ENCODE measurements at places on chromosomes 6 and 20. TPM values are rescaled to one million over a fixed set of nuclear protein-coding genes. Genes with fewer than 3 reads are reported as not detected.

The NUS1 gene
- total RNA-seq, result 37.6 TPM

The SENP6 gene
- 106 TPM for total RNA-seq

The HSPA1L gene
- 3.3 TPM for total RNA-seq

The RHAG gene
- total RNA-seq, result not detected

The RAET1L gene
- not detected for total RNA-seq

The DSN1 gene
- 27.5 TPM for total RNA-seq

GRCh38 chr6:53894091-53894490 is 99.3 kb downstream of the LRRC1 start:
- no peak overlapping the region for H3K27ac ChIP-seq
- no peaks in the 10 kb centered on the region for H3K27me3 ChIP-seq
- H3K4me1 ChIP-seq, result no peaks in the 10 kb centered on the region
- no peak for DNase-seq

- no peak overlapping the region for H3K4me3 ChIP-seq
- H3K4me1 ChIP-seq, result no peaks in the 10 kb centered on the region
- no peak for DNase-seq
- H3K27me3 ChIP-seq, result no peaks in the 10 kb centered on the region
Measured at GRCh38 chr20:38550274-38550673, 30.7 kb upstream of the ADIG start.

All from naive thymus-derived CD4-positive, alpha-beta T cell (primary cell).